ENCODE measurements at places on chromosomes 6 and 20.

DNA sequence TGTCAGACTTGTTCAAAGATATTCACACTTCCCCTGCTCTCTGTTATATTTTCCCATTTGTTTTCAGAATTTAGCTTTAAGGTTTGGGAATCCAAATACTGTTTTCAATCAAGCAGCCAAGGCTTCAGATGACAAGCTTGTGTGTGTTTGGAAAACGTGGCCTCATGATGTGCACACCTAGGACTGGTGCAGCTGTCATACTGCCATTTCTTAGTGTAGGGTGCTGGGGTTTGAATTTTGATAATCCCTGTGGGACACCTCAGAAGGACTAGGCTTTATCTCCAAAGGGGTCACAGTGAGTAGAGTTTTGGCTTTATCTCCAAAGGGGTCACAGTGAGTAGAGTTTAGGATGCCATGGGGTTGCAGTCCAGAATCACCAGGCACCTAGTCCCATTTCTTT is 65.3 kb upstream of the JAG1 start:
- no peak for DNase-seq

DNA sequence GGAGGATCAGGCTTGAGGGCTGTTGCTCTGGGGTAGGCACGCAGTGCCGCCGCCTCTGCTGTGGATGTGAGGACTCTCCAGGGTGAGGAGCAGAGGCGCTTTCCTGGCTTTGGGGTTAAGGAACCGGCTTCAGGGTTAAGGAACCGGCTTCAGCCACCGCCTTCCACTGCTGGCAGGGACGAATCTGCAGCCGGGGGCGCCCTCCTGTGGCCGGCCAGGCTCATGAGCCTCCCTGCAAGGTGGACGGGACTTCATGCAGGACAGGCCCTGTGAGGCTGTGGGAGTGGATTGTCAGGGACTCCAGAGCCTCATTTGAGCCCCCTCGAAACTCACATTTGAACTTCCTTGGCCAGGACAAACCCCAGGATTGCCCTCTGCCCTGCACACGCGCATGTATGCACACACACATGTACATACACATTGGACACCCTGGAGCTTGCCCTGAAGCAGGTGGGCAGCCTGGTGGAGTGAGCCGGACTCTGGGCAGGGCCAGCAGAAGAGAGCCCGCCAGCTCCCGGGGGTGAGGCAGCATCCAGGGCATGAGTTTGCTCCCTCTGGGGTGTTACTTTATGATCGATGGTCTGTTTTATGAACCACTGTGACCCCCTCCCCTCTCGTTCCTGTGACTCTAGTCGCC is 146.9 kb downstream of the PHACTR3 start:
- DNase-seq: peak; percentile 50

DNA sequence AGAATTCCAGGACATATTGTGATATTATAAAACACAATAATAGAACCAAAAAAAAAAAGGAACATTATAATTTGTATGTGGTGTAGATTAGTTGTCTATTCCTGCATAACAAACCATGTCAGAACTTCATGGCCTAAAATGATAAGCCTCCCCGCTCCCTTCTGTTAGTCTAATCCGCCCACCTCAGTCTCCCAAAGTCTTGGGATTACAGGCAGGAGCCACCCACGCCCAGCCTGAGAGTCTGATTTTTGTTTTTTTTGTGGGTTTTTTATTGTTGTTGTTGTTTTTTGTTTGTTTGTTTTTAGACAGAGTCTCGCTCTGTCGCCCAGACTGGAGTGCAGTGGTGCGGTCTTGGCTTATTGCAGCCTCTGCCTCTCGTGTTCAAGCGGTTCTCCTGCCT is 61.1 kb upstream of the C20orf144 start:
- no peak for DNase-seq

DNA sequence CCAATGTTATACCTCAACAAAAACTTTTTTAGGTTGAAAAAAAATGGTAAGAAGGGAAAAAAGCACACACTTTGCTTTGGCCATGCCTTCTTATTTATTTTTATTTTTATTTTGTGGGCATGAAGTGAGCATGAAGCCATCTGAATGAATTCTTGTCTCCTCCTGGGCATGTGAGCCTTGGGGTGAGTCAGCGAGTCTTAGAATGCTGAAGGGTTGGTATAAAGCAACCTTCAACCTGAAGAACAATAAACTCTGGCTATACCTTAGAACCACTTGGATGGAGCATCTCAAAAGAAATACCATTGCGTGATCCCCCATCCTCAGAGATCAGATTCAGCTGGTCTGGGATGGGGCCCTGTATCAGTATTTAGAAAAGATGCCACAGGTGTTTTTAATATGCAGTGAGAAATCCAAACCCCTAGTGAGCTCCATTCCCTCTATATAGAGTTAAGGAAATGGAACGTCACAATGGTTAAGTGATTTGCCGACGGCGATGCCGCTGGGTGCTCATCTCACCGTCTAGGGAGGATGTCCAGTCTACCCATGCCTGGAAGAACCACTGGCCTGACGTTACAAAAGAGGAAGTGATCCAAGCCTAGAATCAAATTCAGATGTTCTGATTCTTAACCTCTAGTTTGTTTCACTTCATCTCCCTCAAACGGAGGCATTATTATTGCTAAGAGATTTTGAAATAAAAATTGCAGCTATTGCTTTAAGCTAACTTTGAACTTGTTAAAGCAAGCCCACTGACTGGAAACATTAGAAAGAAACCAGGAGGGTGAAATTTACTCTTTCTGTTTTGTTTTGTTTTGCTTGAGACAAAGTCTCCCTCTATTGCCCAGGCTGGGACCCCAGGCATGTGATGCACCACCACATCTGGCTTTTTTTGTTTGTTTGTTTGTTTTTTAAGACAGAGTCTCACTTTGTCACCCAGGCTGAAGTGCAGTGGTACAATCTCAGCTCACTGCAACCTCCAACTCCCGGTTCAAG is 67.1 kb downstream of the EDN1 start:
- peak; percentile 50 for DNase-seq

- no peak for DNase-seq
Observed at GRCh38 chr6:170108456-170108855, 182.4 kb downstream of the DLL1 start.

GRCh38 chr6:90691823-90692222 is 105.0 kb upstream of the MAP3K7 start:
- DNase-seq: no peak

DNA sequence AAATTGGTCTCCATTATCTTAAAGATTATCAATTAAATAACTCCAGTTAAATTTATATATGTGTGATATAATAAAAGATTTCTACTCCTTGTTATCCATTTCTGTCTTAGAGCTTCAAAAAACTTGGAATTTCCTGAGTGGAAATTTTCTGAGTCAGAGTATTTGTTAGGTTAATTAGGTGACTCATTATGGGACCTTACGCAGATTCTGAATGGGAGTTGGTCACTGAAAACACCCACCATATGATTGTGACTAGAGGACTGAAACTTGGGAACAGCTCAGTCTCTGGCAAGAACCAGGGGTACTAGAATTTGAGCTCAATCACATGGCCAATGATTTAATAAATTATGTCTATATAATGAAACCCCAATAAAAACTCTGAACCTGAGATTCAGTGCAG is 125.4 kb upstream of the HMGCLL1 start:
- DNase-seq: peak; percentile 35

DNA sequence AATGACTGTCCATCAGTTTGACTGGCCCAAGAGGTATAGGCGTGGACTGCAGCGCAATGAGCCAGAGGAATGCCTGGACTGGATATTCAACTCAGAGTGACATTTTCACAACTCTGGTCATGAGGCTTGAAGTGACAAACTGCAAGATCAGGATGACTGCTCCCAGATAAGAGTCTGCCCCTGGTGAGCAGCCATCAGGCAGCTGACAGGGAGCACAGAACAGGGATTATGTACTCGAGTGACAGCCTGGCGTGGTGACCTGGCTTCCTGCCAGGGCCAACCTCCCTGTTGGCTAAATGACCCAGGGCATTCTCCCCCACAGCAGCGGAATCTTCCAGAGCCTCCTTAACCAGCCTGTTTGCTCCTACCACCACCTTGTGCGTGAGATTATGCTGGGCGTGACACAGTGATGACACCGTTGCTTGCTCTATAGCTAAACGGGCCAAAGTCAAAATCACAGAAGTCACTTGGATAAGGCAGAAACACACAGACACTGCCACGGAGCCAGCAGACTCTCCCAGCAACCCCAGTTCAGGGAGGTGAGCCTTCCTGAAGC is 209.1 kb upstream of the JARID2 start:
- no peak for DNase-seq

GRCh38 chr20:36308986-36309385 is 2.8 kb downstream of the DLGAP4 start:
- DNase-seq: no peak

DNA sequence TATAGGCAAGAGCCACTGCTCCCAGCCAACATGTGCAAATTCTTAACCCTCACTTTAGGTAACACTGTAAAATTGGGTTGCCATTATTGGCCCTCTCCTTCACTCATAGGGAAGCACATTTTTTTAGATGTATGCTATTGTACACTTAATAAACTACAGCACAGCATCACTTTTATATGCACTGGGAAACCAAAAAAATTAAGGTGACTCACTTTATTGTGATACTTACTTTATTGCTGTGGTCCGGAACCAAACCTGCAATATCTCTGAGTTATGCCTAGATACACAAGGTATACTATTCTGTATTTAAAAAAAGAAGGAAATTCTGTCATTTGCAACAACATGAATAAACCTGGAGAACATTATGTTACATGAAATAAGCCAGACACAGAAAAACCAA is 40.5 kb downstream of the IPCEF1 start:
- DNase-seq: no peak

DNA sequence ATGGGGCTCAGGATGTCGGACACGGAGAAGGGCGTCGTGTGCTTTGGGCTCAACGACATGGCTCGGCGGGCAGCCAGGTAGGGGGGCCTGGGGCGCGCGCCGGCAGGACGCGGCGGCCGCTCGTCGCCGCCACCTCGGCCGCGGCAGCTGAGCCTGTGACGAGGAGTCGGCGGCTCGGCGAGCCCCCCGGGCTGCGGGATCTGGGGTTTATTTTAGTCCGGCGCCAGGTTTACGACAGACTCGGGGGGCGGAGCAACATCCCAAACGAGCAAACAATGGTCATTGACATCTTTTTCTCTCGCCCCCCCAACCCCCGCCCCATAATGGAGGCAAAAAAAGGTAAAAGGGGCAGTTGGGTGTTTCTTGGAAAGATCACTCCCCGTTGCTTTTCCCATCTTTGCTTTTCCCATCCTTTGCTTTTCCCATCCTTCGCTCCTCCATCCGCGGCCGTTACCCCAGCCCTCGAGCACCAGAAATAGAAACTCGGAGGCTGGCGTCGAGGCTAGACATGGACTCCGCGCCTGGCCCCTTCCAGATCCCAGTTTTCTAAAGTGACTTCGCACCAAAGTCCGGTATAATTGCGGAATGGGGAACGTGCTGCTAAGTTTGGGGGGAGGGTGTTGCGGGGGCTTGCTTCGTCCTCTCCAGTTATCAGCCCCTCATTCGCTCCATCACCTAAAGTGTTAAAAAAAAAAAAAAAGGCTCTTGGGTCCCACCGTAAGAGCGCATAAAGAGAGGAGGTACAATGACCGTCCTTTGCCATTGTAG is at the start of gene NKX2-4:
NKX2-4 (minus strand) TSS at position 186 of the 768 bp plus-strand sequence; CDS start at position 59, 127 bp downstream.
- DNase-seq: no peak

DNA sequence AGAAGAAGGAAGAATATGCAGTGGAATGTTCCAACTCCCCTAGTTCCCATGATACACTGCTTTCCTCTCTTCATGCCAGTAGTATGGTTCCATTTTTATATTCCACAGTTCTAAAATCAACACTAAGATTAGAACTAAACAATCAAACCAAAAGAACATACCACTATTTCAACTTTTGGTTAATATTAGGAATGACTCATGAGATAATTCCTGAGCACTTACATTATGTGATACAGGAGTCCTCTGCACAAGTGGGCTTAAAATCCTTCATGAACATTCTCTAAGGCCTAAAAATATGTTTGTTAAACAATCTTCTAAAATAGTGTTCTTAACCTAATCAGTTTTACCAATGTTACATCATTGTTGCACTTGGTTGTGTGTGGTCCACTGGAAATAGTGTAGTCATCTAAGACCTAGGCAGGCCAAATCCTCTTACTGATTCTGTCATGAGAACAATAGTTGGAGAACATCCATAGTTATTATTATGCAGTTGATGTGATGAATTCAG is 30.3 kb upstream of the RCAN2 start:
- peak; percentile 25 for DNase-seq

GRCh38 chr6:139485742-139486475 is 111.5 kb upstream of the CITED2 start:
- DNase-seq: no peak
